ENCODE measurements at places on chromosomes 12 and 14.

DNA sequence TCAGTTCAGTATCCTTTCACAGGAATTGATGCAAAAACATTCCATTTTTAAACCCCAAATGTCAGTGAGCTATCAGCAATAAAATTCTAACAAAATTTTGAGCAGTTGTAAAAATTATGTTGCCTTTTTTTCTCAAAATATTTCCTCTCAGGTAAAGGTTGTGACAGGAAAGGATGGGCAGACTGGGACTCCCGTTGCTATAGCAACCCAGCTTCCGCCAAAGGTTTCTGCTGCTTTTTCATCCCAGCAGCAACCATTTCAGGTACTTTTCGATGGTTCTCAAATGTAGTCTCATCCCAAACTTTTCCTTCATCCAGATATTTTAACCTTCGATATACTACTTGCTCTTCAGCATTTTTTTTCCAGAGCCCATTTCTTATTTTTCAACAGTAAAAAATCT lies 13.6 kb downstream of the EP400 start:
- DNase-seq = no peak

GRCh38 chr14:42163136-42163535 lies 556.5 kb downstream of the LRFN5 start:
- no peak for DNase-seq

DNA sequence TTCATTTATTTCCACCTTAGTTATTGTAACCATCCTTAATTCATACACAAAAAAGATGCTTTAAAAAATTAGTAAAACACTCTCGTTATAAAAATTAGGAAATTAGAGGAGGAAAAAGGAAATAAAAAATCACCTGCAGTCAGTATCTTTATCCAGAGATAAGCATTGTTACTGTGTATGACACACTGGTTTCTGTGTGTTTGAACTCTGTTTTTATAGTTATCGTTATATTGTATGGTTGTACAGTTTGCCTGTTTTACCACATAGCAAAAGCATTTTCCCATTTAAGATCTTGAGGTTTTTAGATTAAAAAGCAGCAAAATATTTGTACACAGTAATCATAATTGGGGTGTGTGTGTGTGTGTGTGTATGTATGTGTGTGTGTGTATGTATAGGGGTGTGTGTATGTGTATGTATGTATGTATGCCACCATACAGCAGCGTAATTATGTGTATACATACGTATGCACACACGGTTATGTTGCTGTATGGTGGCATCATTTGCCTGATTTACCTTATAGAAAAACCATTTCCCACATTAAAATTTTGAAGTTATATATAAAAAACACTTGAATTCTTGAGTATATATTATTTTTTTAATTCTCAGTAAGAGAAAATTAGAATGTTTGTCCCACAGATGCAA lies 19.8 kb downstream of the WNK1 start:
- DNase-seq = no peak

DNA sequence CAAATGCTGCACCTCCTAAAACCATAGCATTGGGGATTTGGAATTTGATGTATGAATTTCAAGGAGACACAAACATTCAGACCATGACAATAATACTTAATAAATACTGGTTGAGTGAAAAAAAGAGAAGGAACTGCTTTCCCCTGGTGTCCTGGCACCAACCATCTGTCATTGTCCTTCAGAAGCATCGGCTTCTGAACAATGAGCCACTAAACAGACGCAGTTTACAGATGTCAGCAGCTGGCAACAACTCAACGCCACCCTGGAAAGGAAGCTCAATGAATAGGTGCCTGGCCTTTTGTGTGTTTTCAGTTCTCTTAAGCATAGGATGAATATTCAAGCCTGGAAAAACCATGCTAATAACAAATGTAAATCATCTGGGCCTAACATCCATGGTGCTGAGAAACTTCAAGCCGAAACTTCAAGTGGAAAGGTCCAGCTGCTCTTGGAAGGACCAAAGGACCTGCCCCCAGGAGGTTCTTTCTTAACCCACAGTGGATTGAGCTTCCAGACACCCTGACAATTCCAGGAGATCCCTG lies 101.3 kb downstream of the WIF1 start:
- DNase-seq = no peak

DNA sequence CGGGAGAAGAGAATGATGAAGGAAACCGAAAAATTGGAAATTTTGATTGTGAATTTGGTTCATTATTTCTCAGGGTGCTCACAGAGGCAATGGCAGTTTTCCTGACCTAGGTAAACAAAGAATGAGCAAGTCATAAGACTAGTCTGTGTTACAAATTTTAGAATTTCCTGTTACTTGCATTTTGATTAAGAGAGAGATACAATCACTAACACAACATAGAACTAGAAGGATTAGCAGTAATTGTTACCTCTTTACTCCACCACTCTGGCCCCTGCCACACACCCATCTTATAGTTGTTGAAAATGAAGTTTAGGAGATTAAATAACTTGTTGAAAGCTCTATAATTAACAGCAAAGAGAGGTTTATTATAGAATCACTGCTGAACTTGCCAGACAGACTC lies 62.0 kb downstream of the CATSPERB start:
- DNase-seq = no peak

GRCh38 chr14:71183876-71184689 lies 276.8 kb downstream of the PCNX1 start:
- DNase-seq = no peak

DNA sequence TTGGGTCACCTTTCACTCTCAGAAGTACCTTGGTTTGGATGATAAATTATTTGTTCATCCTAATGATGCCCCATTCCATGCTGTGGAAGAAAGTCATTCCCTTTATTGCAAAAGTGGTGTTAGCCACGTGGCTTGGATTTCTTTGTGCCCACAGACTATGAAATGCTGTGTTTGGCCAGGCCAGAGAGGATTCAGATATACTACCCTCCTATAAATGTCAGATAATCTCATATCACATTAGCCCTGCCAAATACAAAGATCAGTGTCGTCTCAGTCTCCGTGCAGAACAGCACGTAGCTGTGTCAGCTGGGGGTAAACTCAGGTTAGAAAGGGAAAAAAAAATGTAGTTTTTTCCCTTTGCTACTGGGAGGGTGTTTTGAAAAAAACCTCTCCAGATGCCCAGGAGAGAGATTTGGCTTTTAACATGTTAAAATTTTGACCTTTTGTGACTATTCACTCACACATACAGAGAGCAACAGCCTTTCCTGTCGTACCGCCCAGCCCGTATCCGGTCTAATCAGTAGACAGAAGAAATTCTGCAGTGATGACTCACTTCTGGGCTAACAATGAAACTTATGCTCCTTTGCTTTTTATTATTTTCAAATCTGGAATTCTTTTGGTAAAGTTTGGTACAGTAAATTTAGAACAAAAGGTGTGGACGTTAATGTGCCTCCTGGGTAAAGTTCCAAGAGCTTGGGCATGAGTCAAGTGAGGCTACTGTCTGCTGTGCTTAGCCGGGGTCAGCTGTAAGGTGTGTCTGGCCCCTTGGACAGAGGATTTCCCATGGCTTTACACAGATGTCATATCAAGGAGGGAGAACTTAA lies 8.5 kb upstream of the PTPRB start:
- DNase-seq = no peak

DNA sequence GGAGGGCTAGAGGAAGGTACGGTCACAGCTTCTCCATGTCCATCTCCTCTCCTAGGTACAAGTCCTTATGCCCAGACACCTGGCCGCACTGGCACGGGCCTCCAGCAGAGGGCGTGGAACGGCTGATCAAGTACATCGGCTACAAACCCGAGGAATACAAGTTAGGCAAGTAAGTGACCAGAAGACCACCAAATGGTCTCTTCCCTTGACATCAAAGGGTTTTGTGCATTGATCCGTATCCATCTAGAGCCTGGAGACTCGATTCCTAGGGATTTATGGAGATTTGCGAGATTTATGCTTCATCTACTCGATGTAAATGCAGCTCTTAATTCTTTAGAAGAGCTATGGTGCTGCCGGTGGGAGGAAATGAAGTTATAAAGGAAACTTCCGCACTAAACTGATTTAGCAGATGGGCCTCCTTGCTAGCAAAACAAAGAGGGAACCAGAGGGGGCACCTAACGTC lies 44.2 kb downstream of the KCTD10 start:
- DNase-seq = peak; percentile 7

DNA sequence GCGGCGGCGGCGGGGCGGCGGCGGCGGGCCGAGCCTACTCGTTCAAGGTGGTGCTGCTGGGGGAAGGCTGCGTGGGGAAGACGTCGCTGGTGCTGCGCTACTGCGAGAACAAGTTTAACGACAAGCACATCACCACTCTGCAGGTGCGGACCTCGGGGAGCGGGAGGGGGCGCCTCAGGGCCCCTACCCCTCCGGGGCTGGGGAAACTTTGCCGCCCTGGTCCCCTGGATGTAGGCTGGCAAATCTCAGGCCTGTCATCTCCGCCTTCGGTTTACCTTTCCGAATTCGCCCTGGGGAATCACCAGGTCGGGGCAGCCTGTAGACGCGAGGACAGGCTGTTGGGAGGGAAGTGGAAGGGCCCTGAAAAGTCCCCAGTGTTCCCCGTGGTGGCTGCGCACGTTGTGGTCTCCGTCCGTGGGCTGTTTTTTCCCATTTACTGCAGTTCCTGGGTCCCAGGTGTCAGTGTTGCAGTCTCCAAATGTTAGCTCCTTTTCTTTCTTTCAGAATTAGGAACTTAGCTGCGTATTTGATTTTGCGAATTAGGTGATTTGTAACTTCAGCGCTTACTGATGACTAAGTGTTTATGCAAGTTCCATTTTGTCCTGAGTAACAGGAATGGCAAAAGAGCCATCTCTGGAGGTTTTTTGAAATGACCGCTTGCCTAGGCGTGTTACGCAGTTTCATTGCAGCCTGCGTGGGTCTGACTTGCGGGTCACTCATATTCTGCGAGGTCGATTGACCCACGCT lies 656 bp downstream of the RAB21 start:
- no peak for DNase-seq

DNA sequence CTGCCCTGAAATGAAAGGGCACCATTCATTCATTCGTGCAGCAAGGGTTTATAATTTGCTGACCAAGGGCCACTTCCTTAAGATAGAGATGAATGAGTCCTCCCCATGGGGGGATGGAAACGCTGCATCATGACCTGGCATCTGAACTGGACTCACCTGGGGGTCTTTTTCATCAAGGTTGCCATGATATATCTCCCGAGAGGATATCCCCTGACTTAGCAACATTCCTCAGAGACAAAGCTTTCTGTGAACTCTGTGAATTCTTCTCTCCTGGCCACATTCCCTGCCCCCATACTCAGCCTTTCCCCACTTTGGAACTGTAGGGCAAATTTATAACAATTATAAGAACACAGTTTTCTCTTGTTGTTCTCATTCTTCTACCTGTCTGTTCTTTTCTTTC lies 30.8 kb downstream of the SRRM4 start:
- no peak for DNase-seq

DNA sequence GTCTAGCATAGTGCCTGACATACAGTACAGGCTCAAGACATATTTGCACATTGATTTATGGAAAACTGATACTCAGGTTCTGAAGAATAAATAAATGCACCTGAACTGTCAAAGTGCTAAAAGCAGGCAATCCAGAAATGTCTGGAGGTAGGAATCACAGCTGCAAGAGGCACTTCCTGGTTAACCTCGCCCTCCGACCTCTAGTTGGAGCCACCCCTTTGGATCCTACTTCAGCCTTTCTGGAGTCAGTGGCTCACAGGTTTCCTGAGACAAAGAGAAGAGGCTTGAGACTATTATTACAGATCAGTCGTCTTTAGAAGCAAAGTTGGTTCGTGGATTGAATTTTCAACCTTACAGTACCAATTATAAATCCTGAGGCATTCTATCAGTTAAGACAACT lies 13.0 kb downstream of the TCP11L2 start:
- DNase-seq = no peak

DNA sequence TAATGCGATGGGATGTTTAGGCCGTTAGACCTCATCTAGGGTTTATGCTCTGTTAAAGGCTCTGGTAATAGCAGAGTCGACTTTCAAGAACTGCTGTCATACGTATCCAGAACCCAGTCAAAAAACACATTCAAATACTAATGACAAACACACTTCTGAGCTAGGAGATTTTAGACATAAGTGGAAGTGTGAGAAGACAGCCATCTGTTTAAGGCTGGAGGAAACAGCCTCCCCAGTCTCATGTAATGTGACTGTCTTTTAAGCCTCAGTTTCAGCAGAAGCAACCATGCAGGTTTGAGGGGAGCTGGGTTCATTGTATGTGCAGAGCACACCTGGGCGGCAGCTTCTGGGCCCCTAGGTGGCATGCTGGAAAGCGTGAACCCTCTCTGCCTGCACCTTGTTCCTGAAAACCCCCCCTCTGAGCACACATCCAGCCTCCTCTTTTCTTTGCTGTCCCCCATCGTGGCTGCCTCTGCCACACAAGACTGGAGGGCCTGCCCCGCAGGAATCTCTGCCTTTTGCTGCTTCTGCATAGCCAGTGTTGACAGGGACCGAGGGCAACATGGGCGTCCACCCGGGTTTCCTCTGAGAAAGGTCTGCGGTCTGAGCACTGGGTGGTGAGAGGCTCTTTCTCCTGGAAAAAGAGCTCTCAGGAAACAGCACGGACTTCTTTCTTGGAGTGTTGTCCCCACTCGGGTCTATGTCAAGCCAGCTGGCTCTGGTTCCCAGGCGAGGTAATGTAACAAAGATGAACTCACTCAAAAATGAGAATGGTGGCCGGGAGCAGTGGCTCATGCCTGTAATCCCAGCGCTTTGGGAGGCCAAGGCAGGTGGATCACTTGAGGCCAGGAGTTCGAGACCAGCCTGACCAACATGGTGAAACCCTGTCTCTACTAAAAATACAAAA lies 11.6 kb downstream of the WNT5B start:
- DNase-seq = no peak

DNA sequence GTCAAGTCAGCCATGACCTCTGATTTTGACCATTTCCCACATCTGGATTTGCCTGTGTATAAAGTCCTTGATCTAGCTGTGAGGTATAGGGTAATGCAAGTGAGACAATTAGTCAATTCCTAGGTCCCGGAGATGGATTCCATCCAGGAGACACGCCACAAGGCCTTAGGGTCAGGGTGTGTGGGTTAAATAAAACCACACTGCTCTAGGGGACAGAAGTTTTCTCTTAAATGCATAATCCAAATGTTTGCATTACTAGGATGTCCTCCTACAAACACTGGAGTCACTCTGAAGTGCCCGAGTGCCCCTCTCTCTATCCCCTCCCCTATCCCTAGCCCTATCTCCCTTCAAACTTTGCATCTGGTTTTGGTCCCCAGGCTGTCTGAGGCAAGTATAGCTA lies 26.8 kb downstream of the LRIG3 start:
- DNase-seq = no peak

Data from NCI-H1417 treated with DMSO at 0.1 percent for 48 hours (cell line).